H54 (cell line): ENCODE measurements at places on chromosomes 16 and 17.

- DNase-seq, result no peak
These were observed 33.7 kb downstream of the SRCIN1 start for GRCh38 chr17:38571833-38572668.

DNA sequence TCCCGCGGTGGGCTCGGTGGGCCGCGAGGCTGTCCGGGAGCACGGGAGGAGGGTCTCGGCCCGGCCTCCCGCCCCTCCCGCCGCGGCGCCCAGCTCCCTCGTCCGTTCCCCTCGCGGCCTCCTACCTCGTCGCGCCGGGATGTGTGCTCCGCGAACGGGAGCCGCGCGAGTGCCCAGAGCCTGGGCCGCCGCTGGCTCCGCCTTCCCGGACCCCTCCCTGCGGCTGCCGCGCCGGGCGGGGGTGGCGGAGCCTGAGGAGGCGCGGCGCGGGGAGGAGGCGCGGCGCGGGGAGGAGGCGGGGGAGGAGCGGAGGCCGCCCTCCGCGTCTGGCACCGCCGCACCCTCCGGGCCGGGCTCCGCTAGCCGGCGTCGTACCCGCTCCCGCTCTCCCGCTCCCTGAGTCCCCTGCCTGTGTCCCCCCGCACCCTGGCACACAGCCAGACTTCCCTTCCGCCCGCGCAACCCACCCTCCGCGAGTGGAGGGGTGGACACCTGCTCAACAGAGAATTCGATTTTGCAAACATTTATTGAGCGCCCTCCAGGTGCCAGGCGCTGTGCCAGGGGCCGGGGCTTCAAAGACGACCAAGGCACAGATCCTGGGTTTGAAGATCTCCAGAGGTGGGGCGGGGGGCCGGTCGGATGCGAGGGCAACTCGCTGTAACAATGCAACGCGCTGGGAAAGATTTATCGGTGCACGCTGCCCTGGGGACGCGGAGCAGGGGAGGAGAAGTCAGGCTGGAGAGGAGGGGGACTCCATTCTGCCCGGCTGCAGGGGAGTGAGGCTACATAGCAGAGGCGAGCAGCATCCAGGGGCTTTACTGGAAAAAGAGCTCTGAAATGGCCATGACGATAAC lies at the start of gene MPP3:
Gene MPP3, minus strand, starts transcription at position 171 of the 854 bp plus-strand sequence. CDS start 1,240 bp downstream, outside the sequence.
- peak; percentile 92 for DNase-seq

GRCh38 chr16:25606069-25606468 lies 85.7 kb upstream of the HS3ST4 start:
- DNase-seq, result no peak

- DNase-seq, result no peak
These were observed 74.1 kb downstream of the SNX11 start for GRCh38 chr17:48181653-48182052.
